Common myeloid progenitor, CD34-positive (primary cell): ENCODE measurements at places on chromosomes 16 and 17.

DNA sequence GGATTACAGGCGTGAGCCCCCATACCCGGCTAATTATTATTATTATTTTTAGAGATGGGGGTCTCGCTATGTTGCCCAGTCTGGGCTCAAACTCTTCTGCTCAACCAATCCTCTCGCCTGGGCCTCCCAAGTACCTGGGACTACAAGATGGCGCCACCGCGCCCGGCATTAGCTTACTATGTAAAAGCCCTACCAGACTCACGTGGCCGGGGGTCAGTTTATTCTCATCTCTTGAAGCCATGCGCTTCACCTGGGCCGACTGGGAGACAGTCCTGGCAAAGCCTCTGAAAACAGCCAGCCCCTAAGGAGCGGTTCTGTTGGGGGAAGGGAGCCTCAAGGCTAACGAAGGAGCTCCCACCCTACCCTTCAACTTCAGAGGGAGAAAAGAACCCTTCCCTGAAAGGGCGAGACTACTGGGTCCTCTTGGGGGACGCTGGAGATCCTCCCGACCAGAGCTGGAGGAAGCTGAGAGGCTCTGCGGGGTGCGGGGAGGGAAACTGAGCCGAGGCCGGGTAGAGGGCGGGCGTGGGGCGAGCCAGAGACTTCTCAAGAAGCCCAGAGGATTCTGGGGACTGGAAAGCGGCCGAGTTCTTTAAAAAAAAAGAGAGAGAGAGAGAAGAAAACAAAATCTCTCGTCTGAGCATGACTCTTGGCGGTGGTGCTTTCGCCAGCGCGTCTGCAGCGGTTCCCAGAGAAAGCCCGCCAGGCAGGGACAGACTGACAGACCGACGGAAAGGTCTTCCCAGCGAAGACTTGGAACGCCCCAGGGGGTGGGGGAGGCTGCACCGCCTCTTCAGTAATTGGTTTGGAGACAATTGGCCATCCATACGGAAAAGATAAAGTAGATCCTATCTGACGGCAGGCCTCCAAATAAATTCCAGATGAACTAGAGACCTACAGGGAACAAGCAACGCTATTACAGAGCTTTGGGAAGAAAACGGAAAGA, 5.6 kb upstream of the TUBG2 start:
- no peak for DNase-seq

- no peak for DNase-seq
Observed at GRCh38 chr16:83549316-83550182, 258.2 kb upstream of the HSBP1 start.

GRCh38 chr17:27771586-27771985, 28.7 kb downstream of the NOS2 start:
- no peak for DNase-seq

- DNase-seq = no peak
Observed at GRCh38 chr16:55147396-55147795, 176.6 kb upstream of the IRX6 start.
